ENCODE measurements at places on chromosomes 7 and 10.

- DNase-seq = no peak
Measured at GRCh38 chr10:335151-335800, 200.0 kb downstream of the ZMYND11 start.

GRCh38 chr7:101954499-101954898, 137.1 kb downstream of the CUX1 start:
- DNase-seq = no peak

DNA sequence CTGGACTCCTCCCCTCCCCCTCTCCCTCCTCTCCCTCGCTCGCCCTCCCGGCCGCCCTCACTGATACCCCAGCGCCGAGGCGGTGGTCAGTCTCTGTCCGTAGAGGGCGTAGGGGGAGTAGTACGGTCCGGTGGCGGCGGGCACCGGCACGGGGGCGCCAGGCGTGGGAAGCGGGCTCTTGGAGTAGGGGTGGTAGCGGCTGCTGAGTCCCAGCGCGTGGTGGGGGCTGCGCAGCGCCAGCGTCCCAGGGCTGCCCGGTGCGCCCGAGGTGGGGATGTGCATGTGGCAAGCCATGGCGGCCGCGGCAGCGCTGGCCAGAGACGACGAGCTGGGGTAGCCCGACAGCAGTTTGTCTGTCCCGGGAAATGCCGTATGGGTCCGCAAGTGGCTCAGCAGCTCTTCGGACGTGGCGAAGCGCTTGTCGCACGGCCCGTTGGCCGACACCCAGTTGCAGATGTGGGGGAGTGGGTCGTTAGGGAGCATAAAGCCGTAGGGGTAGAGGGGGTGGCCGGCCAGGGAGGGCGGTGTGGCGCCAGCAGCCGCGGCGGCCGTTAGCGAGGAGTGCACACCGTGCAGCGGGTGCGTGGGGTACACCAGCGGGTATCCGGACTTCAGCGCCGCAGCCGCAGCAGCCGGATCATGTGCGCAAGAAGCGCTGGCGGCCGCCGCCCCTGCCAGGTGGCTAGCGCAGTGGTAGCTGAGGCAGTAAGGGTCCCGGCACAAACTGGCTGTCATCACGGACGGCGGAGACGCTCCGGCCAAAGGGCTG, 2.7 kb downstream of the ZNF503 start:
- peak; percentile 63 for DNase-seq

GRCh38 chr7:150949564-150949963, 28.6 kb downstream of the KCNH2 start:
- no peak for DNase-seq

DNA sequence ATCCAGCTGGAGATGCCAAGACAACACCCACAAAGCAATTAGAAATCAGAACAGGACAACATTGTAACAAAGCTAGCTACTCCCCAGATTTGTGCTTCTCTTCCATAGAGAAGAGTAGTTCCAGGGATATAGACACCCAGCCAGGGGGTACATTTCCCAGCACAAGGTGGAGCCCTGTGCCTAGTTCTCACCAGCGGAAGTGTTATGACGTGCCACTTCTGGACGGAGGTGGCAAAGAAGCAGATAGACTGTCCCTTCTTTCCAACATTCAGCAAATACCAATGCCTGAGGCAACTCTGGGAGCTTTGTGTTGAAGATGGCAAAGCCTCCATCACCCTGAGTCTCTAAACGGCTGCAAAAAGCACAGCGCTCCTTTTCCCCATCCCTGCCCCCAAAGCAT, 23.4 kb upstream of the GSAP start:
- peak; percentile 20 for DNase-seq

DNA sequence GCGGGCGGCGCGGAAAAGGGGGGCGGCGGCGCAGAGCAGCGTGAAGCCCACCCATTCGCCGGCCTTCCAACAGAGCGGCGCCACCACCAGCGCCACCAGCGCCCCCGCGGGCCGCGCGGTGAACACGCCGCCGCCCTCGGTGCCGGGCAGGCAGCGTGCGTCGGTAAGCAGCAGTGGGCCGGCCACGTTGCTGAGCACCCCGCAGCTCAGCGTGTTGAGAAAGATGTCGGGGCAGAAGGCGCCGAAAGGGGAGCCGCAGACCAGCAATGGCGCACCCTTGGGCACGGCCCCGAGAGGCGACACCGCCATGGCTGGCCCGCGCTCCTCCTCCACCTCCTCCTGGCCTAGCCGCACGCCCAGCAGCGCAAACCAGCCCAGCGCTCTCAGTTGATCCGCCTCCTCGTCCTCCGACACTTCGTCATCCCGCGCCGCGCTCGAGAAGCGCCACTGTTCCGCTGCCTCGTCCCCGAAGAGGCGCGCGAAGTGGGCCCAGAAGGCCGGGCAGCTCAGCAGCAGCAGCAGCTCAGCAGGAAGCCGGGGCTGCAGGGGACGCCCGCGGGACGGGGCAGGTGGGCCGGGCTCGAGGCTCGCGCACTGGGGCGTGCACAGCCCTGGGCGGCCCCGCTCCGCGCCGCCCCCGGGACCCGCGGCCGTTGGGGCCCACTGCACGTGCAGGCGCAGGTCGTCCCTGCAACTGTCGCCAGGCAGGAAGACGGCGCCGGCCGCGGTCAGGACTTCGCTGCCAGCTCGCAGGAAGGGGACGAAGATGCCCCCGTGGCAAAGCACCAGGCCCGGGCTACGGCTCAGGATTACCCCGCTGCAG, 623 bp downstream of the TYSND1 start:
- DNase-seq = peak; percentile 69

DNA sequence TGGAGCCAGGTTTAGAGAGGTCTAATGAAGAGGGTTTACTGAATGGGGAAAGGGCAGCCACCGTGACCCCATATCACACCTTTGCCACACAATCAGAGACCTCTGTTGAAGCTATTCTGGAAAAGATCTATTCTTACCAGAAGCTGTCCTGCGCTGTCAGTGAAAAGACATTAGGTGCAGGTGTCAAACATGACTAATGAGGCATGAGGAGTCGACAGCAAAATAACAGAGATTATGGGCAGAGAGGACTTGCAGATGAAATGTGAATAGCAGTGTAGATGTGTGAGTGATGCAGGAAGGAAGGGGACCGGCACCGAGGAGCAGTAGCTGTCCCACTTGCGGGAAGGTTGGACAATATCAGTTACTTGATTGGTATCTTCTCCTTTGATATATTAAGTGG, 627.7 kb upstream of the GALNT17 start:
- no peak for DNase-seq

DNA sequence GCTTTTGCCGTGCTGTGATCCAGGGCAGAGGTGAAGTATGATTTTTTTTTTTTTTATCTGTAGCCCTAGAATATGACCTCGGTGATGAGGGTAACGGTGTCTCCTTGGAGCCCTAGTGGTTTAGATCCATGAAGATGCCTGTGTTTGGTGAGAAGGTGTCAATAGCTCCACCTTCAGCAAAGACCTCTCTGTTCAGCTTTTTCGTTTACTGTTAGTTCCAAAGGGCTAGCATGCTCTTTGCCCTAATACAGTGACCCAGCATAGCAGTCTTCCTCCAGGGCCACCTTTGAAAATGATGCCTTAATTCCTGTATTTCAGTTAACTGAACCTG, 746 bp upstream of the MRPS16 start:
- DNase-seq = peak; percentile 34

DNA sequence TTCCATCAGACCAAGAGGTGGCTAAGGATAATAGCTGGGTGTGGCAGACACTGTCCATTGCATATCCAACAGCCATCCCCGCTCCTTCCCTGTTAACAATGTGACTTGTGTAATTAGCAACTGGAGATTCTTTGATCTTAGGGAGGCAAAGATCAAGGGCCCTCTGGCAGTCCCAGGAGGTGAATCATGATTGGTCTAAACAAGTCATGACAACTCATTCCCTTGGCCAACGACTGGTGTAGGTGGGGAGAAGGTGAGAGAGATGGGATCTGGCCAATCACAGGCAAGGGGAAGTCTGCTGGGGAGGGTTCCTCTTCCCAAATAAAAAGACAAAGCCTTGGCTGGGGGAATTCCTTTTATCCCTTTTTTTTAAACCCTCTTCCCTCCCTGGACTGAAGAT, 46.2 kb upstream of the COMTD1 start:
- DNase-seq = no peak

DNA sequence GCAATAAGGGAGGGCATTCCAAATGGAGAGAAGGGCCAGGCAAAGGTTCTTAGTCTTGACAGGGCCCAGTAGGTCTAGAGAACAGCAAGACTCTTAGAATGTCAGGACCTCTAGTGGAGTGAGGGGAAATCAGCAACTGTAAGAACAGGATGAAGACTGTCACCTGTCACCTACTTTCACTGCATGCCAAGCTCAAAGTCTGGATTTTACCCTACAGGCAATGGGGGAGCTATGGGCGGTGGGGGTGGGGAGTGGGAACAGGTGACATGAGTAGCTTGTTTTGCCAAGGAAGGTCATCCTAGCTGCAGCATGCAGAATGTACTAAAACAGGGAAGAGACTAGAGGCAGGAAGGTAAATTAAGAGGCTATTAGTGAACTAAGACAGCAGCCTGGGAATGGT, 18.3 kb downstream of the GOT1 start:
- peak; percentile 16 for DNase-seq

DNA sequence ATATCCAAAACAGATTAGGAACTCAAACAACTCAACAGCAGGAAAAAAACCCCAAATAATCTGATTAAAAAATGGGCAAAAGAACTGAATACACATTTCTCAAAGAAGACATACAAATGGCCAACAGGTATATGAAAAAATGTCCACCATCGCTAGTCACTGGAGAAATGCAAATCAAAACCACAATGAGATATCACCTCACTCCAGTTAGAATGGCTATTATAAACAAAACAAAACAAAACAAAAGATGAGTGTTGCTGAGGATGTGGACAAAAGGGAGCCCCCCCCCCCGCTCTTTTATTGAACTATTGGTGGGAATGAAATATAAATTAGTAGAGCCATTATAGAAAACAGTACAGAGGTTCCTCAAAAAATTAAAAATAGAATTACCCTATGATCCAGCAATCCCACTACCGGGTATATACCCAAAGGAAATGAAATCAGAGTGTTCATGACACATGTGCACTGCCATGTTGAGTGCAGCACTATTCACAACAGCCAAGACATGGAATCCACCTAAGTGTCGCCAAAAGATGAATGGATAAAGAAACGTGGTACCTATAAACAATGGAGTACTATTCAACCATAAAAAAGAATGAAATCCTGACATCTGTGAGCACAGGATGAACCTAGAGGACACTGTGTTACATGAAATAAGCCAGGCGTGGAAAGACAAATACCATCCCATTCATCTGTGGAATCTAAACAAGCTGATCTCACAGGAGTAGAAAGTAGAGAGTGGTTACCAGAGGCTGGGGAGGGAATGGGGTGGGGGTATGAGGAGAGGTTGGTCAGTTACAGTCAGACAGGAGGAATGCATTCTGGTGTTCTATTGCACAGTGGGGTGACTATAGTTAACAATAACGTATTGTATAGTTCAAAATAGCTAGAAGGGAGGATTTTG, 78.1 kb upstream of the RHEB start:
- DNase-seq = no peak

- DNase-seq = peak; percentile 17
Measured at GRCh38 chr7:27992755-27993493, 187.7 kb downstream of the JAZF1 start.

GRCh38 chr10:44956717-44957706, 2.6 kb upstream of the RASSF4 start:
- DNase-seq = no peak
